Lower lobe of right lung (tissue), 2 donors: ENCODE measurements at places on chromosomes 12 and 14. TPM values are rescaled to one million over a fixed set of nuclear protein-coding genes. Genes with fewer than 3 reads are reported as not detected.

GRCh38 chr14:51248016-51248987 lies 8.3 kb downstream of the TMX1 start:
- H3K36me3 ChIP-seq: peaks cover 73% of the 10 kb centered on the region
- H3K4me3 ChIP-seq: no peak overlapping the region
- DNase-seq: no peak
- no peak overlapping the region for H3K27ac ChIP-seq

- H3K27ac ChIP-seq: no peak overlapping the region
- no peaks in the 10 kb centered on the region for H3K27me3 ChIP-seq
- no peaks in the 10 kb centered on the region for H3K36me3 ChIP-seq
- no peak for DNase-seq
- peaks cover 9% of the 10 kb centered on the region for H3K4me1 ChIP-seq
Observed at GRCh38 chr14:77403768-77404167, 19.6 kb downstream of the NOXRED1 start.

The SLC5A8 gene
- total RNA-seq: 1.3 TPM

DNA sequence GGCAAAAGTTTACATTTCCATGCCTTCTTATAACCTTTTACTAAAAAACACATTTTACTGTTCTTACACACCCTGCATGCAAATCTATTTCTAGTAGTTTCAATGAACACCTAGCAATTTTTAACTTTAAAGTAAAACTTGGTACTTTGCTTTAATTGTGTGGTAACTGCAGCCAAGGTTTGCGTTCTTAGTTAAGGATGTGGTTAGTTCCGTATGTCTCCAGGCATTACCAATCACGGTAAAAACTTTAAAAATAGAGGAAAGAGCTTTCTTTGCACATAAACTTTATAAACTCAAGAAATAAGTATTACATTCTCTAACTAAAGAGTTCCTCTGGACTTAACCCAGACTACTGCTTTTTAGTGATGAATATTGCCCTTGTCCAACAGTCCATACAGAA lies 795.2 kb downstream of the SLC16A7 start:
- no peak overlapping the region for H3K27ac ChIP-seq
- no peak overlapping the region for H3K4me3 ChIP-seq
- H3K36me3 ChIP-seq: no peaks in the 10 kb centered on the region
- no peak for DNase-seq
- H3K4me1 ChIP-seq: no peaks in the 10 kb centered on the region

DNA sequence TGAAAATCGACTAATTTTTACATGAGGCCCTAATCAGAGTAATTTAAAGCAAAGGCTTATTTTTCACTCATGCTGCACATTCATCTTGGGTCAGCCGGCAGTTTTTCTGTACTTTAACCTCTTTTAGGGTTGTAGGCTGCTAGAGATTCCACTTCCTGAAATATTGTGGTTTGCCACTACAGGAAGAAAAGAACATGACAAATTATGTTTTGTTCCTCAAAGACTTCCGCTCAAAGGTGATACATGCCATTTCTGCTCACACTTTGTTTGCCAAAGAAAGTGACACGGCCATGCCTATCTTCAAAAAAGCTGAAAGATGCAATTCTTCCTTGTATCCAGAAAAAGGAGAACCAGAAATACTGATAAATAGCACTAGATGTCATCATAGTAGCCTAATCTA lies 183.4 kb upstream of the PPFIA2 start:
- H3K27me3 ChIP-seq: no peaks in the 10 kb centered on the region
- no peak overlapping the region for H3K27ac ChIP-seq

The CRACR2A gene
- total RNA-seq: 7.9 TPM

The SRRM4 gene
- total RNA-seq: not detected

The TCTN2 gene
- total RNA-seq: 14.5 TPM

DNA sequence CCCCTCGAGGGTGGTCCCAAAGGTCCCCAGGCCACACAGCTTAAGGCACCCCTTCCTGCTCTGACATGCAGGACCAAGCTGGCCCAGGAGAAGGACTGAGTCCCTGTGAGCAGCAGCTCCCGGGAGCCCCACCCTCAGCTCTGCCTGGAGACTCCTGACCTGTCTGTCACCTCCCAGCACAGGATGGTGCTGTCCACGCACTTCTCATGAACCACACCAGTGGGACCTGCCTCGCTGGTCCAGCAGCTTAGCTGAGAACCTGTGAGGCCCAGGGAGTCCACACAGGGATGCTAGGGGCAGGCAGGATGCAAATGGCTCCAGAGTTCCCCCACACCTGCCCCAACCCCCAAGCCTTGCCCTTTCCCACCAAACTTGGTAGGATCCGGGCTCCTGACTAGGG lies 27.7 kb downstream of the CCDC85C start:
- no peak overlapping the region for H3K4me3 ChIP-seq
- H3K27me3 ChIP-seq: no peaks in the 10 kb centered on the region
- H3K4me1 ChIP-seq: peaks cover 84% of the 10 kb centered on the region
- no peak for DNase-seq

The PPP4R3A gene
- total RNA-seq: 85.4 TPM

DNA sequence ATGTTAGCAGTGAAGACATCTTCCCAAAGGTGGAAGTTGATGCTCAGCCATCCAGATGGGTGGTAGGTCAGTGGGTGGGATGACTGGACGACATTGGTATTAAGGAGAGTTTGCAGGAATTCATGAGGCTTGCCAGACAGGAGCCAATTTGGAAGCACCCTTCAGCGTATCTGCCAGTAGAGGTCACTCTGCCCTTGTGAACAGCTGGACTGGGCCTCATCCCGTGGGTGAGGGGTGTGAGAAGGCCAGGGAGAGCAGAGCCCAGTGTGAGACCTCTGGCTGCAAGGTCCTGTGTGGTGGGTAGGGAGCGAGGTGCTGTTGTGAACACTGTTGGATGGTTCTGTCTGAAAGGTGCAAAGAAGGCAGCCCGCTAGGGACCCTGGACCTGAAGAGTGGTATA lies 37.7 kb downstream of the SLC5A8 start:
- no peak overlapping the region for H3K27ac ChIP-seq
- no peaks in the 10 kb centered on the region for H3K4me1 ChIP-seq
- no peak overlapping the region for H3K4me3 ChIP-seq
- DNase-seq: no peak
- H3K27me3 ChIP-seq: no peaks in the 10 kb centered on the region

- no peak overlapping the region for H3K4me3 ChIP-seq
- no peaks in the 10 kb centered on the region for H3K27me3 ChIP-seq
- DNase-seq: no peak
- no peaks in the 10 kb centered on the region for H3K36me3 ChIP-seq
Observed at GRCh38 chr12:49415521-49415970, 48.3 kb downstream of the SPATS2 start.

DNA sequence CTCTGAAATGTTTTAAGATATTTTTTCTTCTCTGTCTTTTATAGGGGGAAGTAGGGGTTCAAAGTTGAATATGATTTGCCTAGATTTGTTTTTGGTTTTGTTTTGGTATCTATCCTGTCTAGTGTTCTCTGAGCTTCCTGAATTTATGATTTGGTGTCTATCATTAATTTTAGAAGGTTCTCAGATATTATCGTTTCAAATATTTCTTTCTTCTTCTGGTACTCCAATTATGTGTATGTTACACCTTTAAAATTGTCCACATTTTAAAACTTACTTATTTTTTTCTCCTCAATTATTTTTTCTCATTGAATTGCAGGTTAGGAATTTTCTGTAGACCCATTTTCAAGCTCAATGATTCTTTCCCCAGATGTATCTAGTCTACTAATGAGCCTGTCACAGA lies 13.8 kb upstream of the DCN start:
- DNase-seq: no peak
- H3K36me3 ChIP-seq: no peaks in the 10 kb centered on the region
- H3K27me3 ChIP-seq: no peaks in the 10 kb centered on the region
- no peak overlapping the region for H3K27ac ChIP-seq
- H3K4me3 ChIP-seq: no peak overlapping the region
- no peaks in the 10 kb centered on the region for H3K4me1 ChIP-seq

The RBP5 gene
- 1.1 TPM for total RNA-seq

GRCh38 chr12:46377678-46378077 lies 5.1 kb upstream of the SLC38A2 start:
- H3K4me1 ChIP-seq: peaks cover 19% of the 10 kb centered on the region
- no peaks in the 10 kb centered on the region for H3K27me3 ChIP-seq
- no peaks in the 10 kb centered on the region for H3K36me3 ChIP-seq
- no peak overlapping the region for H3K27ac ChIP-seq
- H3K4me3 ChIP-seq: no peak overlapping the region
- no peak for DNase-seq

GRCh38 chr12:75970310-75970709 lies 61.3 kb downstream of the PHLDA1 start:
- peaks cover 33% of the 10 kb centered on the region for H3K4me1 ChIP-seq
- no peak overlapping the region for H3K4me3 ChIP-seq
- no peaks in the 10 kb centered on the region for H3K27me3 ChIP-seq

DNA sequence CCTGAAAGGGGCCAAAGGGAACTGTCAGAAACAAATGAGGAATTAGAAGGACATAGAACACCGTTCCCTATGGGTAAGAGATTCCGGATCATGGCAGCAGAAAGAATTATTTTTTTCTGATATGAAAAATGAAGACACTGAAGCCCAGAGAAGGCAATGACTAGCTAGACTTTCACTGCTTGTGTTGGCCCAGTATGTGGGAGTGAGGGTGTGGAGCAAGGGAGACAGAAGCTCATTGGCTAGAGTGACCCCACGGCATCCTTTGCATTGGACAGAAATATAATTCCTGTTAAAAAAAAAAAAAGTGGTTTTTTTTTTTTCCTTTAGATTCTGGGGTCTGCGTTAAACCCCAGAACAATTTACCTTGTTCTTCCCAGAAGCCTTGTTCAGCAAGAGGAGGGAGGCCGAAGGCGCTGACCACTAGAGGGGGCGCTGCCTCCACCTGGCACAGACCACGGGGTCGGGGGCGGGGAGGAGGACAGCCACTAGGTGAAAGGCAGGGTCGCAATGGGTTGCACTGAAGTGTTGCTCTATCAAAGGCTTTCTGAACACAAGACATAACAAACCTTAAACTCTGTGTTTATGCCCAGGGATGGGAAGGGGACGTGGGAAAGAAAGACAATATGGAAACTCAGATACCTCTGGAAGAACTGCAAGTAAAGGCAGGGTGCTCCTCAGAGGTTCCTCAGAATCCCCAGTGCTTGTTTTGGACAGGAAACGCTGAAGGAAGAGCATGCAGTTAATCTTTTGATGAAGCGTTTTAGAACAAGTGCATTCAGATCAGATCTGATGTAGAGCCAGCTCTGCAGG lies 156.8 kb downstream of the KCNA5 start:
- no peaks in the 10 kb centered on the region for H3K27me3 ChIP-seq
- H3K4me3 ChIP-seq: no peak overlapping the region
- no peak overlapping the region for H3K27ac ChIP-seq
- DNase-seq: peak; percentile 59

The ASPG gene
- total RNA-seq: 4.6 TPM

- H3K4me3 ChIP-seq: peak overlapping the region; percentile 29
- H3K27ac ChIP-seq: no peak overlapping the region
- peaks cover 5% of the 10 kb centered on the region for H3K4me1 ChIP-seq
- DNase-seq: no peak
- H3K27me3 ChIP-seq: no peaks in the 10 kb centered on the region
- H3K36me3 ChIP-seq: no peaks in the 10 kb centered on the region
Observed at GRCh38 chr12:68245180-68246021, 8.0 kb downstream of the IL22 start.

The CAPZA3 gene
- total RNA-seq: not detected

The RHOF gene
- total RNA-seq: 28.7 TPM

- peaks cover 10% of the 10 kb centered on the region for H3K4me1 ChIP-seq
- no peak for DNase-seq
- H3K27me3 ChIP-seq: no peaks in the 10 kb centered on the region
- peaks cover 54% of the 10 kb centered on the region for H3K36me3 ChIP-seq
- H3K27ac ChIP-seq: no peak overlapping the region
- H3K4me3 ChIP-seq: no peak overlapping the region
Observed at GRCh38 chr14:102211240-102211639, 71.5 kb downstream of the WDR20 start.

GRCh38 chr12:33248364-33248763 lies 191.3 kb downstream of the SYT10 start:
- no peaks in the 10 kb centered on the region for H3K4me1 ChIP-seq
- no peak for DNase-seq
- no peak overlapping the region for H3K4me3 ChIP-seq
- H3K27me3 ChIP-seq: no peaks in the 10 kb centered on the region
- no peaks in the 10 kb centered on the region for H3K36me3 ChIP-seq
- no peak overlapping the region for H3K27ac ChIP-seq

DNA sequence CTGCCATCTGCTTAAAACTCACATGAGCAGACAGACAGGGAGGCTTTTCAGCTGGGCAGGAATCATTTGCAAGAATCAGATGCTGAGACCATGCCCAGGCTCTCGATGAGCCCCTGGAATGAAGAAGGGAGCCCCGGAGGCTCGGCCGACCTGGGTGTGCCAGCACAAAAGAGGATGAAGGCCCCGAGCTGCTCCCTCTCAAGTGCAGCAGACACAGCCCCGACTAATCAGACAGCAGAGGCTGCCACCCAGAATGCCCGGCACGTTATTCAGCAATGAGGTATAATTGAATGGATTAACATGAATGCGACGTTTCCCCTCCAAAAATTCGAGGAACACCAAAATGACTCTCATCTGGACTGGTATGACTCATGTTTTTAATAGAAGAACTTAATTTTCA lies 58.9 kb downstream of the BCL11B start:
- H3K4me3 ChIP-seq: no peak overlapping the region
- no peaks in the 10 kb centered on the region for H3K27me3 ChIP-seq
- no peak overlapping the region for H3K27ac ChIP-seq
- H3K4me1 ChIP-seq: no peaks in the 10 kb centered on the region
- H3K36me3 ChIP-seq: no peaks in the 10 kb centered on the region
- DNase-seq: no peak

- DNase-seq: no peak
- H3K4me1 ChIP-seq: peaks cover 25% of the 10 kb centered on the region
- H3K27ac ChIP-seq: peak overlapping the region; percentile 37
- H3K36me3 ChIP-seq: no peaks in the 10 kb centered on the region
- peak overlapping the region; percentile 48 for H3K4me3 ChIP-seq
- no peaks in the 10 kb centered on the region for H3K27me3 ChIP-seq
Observed at GRCh38 chr12:68237078-68237477, 11.5 kb upstream of the IL26 start.

The B4GALNT1 gene
- total RNA-seq: 0.89 TPM

The PZP gene
- total RNA-seq: 2.7 TPM

DNA sequence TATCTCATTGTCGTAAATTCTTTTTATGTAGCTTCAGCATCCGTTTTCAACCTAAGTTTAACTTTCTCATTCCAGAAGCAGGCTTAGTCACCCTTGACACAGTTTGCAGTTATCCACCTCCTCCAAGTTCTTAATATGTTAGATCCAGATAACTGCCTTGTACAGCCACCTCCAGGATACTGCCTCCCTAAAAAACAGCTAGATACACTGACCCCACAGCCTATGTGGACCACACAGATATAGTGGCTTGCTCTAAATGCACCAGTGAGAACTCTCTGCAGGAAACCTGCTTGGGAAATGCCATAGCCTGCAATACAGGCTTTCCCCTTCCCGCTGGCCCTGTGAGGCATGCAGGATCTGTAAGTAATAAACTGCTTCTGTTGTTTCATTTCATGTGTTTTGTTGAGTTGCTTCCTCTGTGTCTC lies 11.1 kb upstream of the RTL1 start:
- no peak overlapping the region for H3K27ac ChIP-seq
- no peaks in the 10 kb centered on the region for H3K4me1 ChIP-seq
- H3K36me3 ChIP-seq: no peaks in the 10 kb centered on the region
- peaks cover 7% of the 10 kb centered on the region for H3K27me3 ChIP-seq

The RTN1 gene
- total RNA-seq: 18.2 TPM

GRCh38 chr12:2693244-2693860 lies 101.4 kb upstream of the FKBP4 start:
- H3K27me3 ChIP-seq: peaks cover 26% of the 10 kb centered on the region
- DNase-seq: no peak
- no peak overlapping the region for H3K27ac ChIP-seq
- peaks cover 4% of the 10 kb centered on the region for H3K4me1 ChIP-seq

The CABP1 gene
- 0.30 TPM for total RNA-seq

- no peak overlapping the region for H3K4me3 ChIP-seq
- no peak overlapping the region for H3K27ac ChIP-seq
- DNase-seq: no peak
- H3K36me3 ChIP-seq: no peaks in the 10 kb centered on the region
Observed at GRCh38 chr12:108611884-108612415, 14.1 kb upstream of the TMEM119 start.
